ENCODE measurements at places on chromosomes 6 and 20. TPM values are rescaled to one million over a fixed set of nuclear protein-coding genes. Genes with fewer than 3 reads are reported as not detected.

HLA-DQB1 gene
- polyA plus RNA-seq = 83.4 TPM

ZSCAN23 gene
- not detected for polyA plus RNA-seq

GRCh38 chr6:56951049-56951831 lies 3.7 kb upstream of the BEND6 start:
- no peak overlapping the region for H3K4me3 ChIP-seq
- H3K27ac ChIP-seq = no peak overlapping the region
- no peaks in the 10 kb centered on the region for H3K36me3 ChIP-seq
- H3K4me1 ChIP-seq = no peaks in the 10 kb centered on the region
- DNase-seq = no peak
- peaks cover 8% of the 10 kb centered on the region for H3K27me3 ChIP-seq

DNA sequence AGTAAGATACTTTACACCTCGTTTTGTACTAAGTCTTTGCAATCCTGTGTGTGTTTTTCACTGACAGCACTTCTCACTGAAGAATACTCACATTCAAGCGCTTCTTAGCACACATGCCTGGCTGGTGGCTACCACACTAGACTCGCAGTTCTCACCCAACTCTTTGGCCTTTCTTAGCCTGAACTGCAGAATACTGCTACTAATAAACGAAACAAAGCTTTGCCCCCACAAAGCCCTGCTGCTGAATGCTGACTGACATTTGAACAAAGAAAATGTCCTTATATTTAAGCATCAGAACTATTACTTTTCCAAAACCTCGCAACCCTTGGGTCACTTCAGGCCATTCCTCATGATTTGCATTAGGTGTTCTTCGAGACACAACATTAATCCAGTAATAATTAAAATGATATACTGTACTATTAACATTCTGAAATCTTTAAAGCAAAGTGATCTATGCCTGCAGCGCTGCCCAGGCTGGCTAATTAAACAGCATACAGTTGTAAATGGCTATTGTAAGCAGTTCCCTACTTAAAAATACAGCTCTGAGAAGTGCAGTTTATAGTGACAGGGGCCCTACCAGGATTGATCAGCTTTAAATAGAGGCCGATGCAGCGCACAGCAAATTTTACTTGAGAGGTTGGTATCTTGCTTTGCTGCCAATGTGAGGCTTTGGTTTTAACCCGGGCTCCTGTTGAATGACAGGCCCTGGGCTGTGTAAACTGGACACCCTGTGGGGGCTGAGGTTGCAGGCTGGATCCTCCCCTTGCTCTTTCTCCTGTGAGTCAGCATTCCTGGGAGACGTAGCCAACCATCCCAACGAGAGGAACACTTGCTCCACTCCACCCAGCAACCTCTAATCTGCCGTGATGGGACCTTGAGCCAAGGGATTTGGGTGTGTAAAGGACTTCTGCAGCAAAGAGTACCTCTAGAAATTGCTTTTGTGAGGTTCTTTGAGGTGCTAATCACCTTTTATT lies 899.0 kb downstream of the TFAP2A start:
- H3K27ac ChIP-seq = no peak overlapping the region
- no peaks in the 10 kb centered on the region for H3K27me3 ChIP-seq
- H3K4me3 ChIP-seq = no peak overlapping the region
- DNase-seq = no peak
- H3K4me1 ChIP-seq = no peaks in the 10 kb centered on the region
- H3K36me3 ChIP-seq = no peaks in the 10 kb centered on the region

Measured in small intestine (tissue), 16 donors.